ENCODE measurements at places on chromosomes 13 and 19.

DNA sequence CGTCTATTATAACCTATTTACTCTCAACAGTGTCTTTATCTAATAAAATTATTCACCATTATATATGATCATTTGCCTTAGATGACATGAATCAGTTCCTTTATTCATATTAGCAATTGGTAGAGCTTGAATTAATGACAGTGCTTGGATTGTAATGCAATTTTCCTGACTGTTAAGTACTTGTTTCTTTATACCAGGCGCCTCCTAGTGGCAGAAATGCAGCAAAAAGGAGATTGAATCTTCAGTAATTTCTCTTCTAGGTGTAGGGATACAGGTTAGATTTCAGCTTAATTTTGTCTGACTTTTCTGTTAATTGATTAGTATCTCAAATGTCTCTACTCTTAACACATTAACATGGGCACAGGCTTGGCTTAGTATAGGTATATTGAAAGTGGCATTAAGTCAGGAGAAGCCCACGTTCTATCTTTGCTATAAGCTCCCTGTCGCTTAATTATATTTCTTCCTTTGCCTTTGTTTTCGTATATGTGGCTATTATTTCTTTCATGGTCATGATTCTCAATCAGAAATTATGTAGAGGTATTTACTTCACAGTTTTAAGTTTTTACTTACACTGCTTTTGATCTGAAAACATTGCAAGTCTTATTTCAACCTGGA lies 9.1 kb upstream of the LHFPL6 start:
- DNase-seq: peak; percentile 55

DNA sequence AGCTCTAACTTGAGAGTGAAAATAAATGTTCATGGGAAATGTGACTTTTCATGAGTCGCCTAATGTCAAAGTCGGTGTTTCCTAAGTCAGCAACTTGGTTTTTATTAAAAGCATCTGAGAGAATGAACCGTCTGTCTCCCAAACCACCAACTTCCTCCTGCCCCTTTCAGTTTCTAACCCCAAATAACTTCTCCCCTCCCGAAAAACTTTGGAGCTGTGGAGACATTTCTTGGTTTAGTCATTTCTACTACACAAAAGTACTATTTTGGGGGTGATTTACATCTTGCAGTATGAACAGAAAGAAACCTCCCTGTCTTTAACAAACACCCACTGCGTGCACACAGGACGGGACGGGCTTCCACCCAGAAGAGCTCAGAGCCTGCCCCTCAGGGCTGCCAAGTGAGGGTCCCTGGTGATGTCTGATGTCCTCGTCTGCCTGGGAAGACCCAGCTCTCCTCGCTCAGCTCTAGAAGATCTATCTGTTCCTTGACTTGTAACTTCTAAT lies 65.0 kb downstream of the RASA3 start:
- no peak for DNase-seq

GRCh38 chr13:83216479-83217245 lies 665.6 kb downstream of the SLITRK1 start:
- DNase-seq: no peak

DNA sequence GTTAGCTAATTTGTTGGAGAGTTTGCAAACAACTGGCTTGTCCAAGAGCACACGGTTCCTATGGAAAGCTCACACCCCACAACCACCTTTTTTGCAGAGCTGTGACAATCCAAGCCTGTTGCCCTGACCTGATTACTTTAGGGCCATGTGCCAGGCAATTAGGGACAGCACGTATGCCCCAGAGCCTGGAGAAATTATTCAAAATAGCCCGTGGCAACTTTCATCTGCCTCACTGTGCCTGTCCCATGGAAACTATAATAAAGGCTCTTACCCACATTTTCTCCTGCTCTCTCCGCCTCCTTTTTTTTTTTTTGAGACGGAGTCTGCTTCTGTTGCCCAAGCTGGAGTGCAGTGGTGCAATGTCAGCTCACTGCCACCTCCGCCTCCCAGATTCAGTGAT lies 18.6 kb upstream of the FBN3 start:
- DNase-seq: no peak

GRCh38 chr13:113848020-113848419 lies 15.9 kb downstream of the GAS6 start:
- no peak for DNase-seq

DNA sequence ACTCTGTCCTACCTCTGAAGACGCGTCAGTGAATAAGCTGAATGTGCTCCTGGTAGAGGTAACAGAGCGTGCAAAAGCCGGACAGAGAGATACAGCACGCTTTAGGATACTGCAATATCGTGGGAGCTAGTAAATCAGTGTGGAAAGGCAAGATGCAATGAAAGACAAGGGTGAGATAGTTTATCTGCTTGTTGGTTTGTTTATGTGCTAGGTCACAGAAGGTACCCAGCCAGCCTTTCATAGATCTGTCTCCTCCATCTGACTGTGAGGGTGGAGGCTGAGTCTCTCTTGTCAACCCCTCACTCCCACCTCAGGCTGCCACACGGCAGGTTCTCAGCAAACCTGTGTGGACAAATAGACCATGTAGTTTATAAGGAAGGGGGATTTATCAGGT lies 904 bp upstream of the GIPC1 start:
- no peak for DNase-seq

DNA sequence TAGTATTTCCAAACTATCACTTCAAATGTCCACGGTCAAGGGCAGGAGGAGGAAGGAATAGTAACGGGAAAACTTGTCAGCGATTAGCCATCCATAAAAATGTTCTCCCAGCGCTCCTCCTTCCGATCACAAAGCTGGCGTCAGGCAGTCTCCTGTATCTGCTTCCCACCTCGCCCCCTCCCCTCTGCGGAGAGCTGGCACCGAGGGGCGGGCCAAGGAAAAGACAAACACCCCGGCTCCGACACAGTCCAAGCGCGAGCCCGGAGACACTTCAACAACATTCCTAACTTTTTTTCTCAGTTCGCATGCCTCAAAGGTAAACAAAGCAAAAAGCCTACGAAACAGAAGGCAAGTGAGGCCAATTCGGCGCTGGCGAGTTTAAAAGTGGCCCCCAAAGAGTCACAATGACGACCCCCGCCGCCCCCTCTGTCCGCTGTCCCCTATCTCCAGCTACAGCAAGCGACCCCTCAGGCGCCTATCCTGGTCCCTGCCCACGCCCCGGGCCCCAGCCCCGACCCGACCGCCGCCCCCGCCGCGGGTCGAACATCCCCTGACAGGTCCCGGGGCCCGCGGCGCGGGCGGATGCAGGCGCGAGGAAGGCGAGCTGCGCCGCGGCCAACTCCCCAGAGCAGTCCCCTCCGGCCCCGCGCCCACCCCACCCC lies 736 bp downstream of the SMAD9 start:
- no peak for DNase-seq

- DNase-seq: no peak
Observed at GRCh38 chr13:42788601-42789000, 7.2 kb downstream of the FAM216B start.

- no peak for DNase-seq
Observed at GRCh38 chr19:46040952-46041500, at the start of gene IGFL4. Gene IGFL4 (minus strand): TSS chr19:46041002. CDS start chr19:46040962, 40 bp downstream.

- no peak for DNase-seq
Observed at GRCh38 chr19:23436944-23437343, 41.7 kb upstream of the ZNF91 start.

GRCh38 chr13:113117335-113117872 lies 5.2 kb upstream of the F10 start:
- no peak for DNase-seq

- DNase-seq: no peak
Observed at GRCh38 chr13:113105032-113105920, at the start of gene F7. Gene F7 (plus strand): TSS chr13:113105791. CDS start chr13:113105842, 51 bp downstream.

- DNase-seq: no peak
Observed at GRCh38 chr13:25352230-25352629, 19.5 kb upstream of the ATP8A2 start.

DNA sequence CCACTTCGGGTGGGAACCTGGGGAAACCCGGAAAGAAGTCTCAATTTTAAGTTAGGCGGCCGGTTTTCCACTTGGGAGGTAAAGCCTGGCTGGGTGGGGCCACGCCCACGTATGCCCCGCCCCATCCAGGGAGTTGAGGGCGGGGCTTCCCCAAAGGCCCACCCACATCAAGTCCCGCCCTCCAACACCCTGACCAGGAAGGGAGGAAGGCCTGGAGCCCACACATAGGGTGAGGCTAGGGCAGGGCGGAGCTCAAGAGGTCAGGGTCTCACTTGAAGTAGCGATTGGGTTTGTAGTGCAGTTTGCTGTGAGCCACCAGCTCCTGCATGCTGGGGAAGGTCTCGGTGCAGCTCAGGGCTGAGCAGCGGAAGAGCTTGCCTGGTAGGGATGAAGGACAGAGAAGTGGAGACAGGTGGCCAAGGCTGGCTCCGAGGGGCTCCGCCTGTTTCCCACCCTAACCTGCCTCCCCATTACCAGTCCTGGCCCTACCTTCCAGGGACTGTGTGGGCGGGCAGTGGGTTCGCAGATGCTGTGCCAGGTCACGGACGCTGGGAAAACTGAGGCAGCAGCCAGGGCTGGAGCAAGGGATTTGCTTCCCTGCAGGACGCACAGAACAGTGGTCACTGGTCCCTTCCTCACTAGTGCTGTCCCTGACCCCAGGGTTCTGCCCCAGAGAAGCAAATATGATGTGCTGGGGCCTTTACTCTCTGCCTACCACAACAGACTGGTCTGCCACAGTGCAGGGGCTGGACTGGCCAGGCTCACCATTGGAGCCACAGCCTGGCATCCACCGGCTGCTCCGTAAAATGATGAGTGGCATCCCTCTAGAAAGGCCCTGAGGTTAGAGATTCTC lies 1.6 kb downstream of the ZNF414 start:
- no peak for DNase-seq

- DNase-seq: no peak
Observed at GRCh38 chr19:55402509-55402908, 5.1 kb downstream of the UBE2S start.

DNA sequence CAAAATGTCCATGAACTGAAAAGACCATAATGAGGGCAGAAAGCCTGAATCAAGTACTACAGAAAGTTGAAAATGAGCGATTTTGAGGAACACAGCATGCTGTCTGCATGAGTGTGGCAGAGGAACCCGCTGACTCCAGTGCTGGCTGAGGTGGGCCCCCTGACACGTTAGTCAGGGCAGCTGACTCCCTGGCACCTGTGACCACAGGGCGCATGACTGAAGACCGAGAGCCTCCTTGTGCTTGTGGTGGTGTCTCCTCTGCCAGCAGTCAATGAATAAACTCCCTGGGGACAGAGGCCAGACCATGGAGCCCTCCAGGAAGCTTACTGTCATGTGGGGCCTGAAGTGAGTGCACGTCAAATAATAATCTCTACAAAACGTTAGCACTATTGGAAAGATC lies 38.4 kb upstream of the VSTM2B start:
- DNase-seq: no peak

- no peak for DNase-seq
Observed at GRCh38 chr19:48194041-48194843, 23.8 kb downstream of the ZSWIM9 start.

- DNase-seq: no peak
Observed at GRCh38 chr19:35458731-35459391, 10.8 kb downstream of the FFAR2 start.

- DNase-seq: no peak
Observed at GRCh38 chr19:42409477-42409876, 17.7 kb downstream of the LIPE start.

GRCh38 chr19:10137751-10138682 lies 18.3 kb upstream of the EIF3G start:
- DNase-seq: no peak

Measured in activated T-cell treated with anti-CD3 and anti-CD28 coated beads for 4 hours (primary cell).